ENCODE measurements at places on chromosomes 3 and 15. TPM values are rescaled to one million over a fixed set of nuclear protein-coding genes. Genes with fewer than 3 reads are reported as not detected.

The TM6SF1 gene
- total RNA-seq = 4.7 TPM

- no peak for DNase-seq
Measured at GRCh38 chr3:11288786-11289637, 16.8 kb downstream of the ATG7 start.

GRCh38 chr3:139251529-139251928, 92.3 kb upstream of the MRPS22 start:
- DNase-seq = no peak

The TNFSF10 gene
- 13.0 TPM for total RNA-seq

GRCh38 chr15:66741646-66742045, 39.6 kb downstream of the SMAD6 start:
- no peak for DNase-seq

- no peak for DNase-seq
Measured at GRCh38 chr3:127628788-127629466, at the start of gene PODXL2. TSS of gene PODXL2 (plus strand) at chr3:127629185. CDS start at chr3:127629220, 35 bp downstream.

DNA sequence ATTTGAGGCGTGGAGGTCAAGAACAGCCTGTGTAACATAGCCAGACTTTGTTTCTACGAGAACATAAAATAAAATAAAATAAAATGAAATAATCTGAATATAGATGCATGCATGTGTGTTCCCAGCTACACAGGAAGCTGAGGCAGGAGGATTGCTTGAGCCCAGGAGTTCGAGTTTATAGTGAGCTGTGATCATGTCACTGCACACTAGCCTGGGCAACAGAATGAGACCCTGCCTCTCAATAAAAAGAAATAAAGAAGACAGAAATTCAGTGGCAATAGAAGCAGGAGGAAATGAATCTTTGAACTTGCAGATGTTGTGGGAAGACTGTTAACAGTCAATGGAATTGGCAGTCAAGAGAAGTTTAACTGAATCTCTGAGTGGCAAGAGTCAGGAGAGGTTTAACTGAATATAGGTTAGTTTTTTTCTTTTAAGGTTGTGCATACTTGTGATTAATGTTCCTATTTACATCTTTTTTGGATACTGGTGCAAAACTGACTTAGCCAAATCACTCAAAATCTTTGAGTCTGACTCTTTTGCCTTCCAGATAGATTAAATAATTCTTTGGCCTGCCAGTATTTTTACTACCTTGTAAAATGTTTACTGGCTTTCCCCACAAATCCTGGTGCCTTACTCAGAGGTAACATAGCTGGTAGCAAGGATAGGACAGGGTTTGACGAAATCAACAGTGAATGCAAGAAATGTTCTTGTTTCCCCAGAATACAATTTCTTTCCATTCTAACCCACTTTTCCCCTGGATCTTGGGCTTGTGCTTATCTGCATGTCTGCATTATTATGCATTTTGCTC, 361.4 kb downstream of the PDCD6IP start:
- no peak for DNase-seq

DNA sequence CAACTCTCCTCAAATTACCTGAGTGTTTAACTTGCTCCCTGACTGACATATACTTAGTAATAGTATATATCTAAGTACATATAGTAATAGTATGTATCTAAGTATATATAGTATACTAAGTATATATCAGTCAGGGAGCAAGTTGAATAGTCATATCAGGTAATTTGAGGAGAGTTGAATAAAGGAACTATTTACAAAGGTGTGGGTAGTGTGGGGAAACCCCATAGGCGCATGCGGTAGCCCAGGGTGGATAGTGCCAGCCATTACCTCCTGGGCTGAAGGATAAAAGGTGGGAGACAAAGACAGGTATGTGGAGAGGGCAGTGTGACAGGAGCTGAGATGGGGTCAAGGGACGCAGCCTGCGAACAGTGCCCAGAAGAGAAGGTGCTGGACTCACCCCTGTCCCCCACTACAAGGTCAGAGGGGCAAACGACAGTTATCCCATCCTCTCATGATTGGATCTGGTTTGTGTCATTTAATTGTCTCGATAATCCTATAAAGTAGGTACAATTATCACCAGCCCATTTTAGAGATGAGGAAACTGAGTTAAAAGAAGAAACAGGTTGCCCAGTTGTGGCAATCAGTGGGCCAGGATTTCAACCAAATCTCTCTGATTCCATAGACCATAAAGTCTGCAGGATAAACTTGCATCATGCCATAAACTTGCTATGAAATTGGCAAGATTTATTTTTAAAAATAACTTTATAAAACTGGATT, 34.1 kb upstream of the TPM1 start:
- DNase-seq = no peak

- no peak for DNase-seq
Measured at GRCh38 chr15:93135459-93135858, 46.4 kb upstream of the RGMA start.
